Effector memory CD4-positive, alpha-beta T cell (primary cell): ENCODE measurements at places on chromosomes 3 and 15.

DNA sequence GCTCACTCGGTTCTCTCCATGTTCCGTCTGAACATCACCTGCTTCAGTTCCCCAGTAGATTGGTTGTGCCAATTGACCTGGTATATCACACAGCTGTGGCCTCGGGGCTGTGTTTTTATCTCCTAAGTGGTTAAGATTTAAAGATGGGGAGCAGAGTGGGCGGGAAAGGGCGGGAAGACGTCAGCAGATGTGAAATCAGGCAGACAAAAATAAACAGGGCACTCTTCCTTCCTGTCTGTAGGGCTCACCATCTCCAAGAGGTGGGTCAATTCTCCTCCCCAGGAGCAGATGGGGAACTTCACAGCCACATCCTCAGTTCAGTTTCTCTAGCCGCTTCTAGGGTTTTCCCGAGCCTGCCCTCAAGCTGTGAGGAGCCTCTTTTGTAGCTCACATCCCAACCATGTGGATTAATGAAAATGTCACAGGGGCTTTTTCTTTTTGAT, 26.8 kb upstream of the LIMD1 start:
- no peak for DNase-seq

DNA sequence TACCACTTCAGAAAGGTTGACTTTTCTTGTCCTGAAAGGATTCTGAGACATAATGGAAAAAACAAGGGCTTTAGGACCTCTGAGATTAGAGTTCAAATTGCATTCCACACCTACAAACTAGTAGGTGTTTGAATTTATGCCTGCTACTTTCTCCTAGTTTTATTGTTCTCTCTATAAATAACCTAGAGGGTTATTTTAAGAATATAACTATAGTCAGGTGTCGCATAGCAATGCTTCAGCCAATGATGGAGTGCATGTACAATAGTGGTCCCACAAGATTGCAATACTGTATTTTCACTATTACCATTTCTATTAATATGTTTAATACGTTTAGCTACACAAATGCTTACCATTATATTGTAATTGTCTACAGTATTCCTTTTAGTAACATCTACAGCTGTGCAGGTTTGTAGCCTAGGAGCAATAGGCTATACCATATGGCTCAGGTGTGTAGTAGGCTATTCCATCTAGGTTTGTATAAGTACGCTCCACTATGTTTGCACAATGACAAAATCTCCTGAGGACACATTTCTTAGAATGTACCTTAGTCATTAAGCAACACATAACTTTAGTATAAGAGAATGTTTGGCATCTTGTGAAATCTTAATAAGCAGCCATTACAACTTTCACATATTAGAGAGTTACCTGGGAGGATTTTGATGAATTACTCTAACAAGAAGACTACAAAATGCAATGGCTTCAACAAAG, 1352.5 kb downstream of the ZPLD1 start:
- DNase-seq: no peak

DNA sequence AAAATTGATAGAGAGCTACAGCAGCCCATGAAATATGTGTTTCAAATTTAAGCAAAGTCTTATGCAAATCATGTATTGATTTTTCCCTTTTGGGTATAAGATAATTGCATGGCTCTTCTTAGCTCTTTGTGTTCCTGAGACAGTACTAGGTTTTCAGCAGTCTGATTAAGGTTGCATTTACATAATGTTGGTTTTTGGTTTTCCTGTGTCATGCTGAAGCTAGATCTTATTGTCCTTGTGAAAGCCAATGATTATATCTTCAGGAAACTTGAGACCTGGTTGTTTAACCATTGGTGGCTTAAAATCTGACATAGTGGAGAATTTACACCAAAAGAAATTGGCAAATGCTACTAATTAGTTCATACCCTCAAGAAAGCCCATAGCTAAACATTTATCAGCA, 392.6 kb downstream of the ZPLD1 start:
- no peak for DNase-seq

- no peak for DNase-seq
Observed at GRCh38 chr3:56917361-56918110, 115.8 kb upstream of the ARHGEF3 start.

- DNase-seq: no peak
Observed at GRCh38 chr3:130276203-130276803, 69.2 kb upstream of the COL6A5 start.

- DNase-seq: no peak
Observed at GRCh38 chr3:40170395-40170794, 139.1 kb upstream of the EIF1B start.

DNA sequence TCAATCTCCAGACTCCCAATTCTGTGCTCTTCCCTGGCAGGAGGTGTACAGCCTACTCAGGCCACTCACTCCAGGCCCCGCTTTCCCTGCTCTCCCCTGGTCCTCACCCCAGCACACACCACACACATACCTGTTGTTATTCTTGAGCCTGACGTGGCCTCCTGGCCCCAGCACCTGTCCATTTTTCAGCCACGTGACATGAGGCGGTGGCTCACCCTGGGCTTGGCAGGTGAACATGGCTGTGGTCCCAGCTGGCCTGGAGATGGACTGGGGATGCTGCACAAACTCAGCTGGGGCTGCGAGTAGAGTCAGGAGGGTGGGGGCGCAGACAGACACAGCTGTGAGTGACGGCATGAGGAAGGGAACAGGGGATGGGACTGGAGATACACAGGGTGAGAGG, 27.3 kb downstream of the RNU5B-1 start:
- DNase-seq: no peak

DNA sequence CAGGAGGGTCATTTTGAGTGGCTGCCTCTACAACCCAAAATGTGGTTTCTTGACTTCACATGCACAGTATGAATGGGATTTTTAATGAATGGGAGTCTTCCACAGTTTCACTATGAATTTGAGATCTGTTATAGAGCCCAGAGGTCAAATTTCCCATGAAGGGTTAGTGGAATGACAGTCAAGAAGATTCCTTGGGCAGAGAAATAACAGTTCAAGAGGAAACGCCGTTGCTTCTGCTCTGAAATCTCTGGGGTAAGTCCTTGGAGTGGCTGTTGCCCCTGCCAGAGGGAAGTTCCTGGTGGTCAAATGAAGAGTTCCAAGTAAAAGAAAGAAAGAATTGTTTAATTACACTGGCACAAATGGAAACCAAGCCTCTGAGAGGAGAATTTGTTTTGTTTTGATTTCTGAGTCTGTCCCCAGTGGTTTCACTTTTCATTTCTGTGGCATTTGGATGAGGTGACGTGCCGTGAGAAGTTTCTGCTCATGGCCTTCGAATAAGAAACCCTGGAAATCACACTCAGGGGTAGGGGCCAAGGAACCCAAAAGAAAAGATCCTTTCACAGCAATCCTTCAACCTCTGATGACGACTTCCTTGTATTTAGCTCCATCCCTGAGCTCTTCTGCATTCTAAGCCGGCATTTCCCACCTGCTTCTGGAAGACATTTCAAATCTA, 77.5 kb upstream of the IL12A start:
- DNase-seq: no peak

DNA sequence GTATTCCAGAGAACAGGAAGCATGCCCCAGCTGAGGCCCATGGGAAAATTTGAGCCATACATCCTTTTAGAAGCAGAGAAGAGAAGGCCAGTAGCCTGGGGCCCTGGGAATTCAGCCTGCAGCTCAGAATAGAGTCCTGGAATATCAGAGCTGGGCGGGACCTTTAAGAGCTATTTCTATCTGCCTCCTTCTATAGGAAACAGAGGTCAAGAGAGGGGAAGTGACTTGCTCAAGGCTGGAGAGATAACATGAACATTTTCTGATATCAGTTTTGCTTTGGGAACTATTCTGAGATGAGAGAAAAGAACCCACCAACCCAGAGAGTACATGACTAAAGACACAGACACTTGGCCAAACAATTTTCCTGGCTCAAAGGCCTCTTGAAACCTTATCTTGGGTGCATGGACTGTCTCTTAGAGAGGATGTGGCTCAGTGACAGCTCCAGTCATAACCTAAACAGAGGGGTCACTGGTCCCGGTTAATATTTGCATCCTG, 26.0 kb downstream of the MASP1 start:
- DNase-seq: no peak

DNA sequence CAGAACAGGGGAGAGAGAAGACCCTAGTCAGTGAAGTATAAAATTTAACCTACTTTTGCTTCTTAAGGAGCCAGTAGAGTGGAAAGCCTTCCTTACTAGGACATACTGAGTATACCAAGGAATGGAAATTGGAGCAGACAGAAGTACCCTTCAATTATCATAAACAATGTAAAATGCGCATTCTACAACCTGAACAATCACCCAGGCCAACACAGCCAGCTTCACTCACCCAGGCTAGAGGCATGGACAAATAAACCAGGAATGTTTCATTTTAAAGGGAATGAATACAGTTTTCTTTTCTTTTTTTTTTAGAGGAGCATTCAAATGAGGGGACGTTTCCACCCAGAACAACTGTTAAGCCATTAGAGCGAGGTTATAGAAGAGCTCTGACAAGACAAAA, 41.9 kb upstream of the PLXND1 start:
- DNase-seq: no peak
